ENCODE measurements at places on chromosomes 6 and 20. TPM values are rescaled to one million over a fixed set of nuclear protein-coding genes. Genes with fewer than 3 reads are reported as not detected.
A peak's percentile ranks its signal among the peaks of the same experiment; 100 is the strongest.

- no peaks in the 10 kb centered on the region for H3K36me3 ChIP-seq
- no peak overlapping the region for H3K4me3 ChIP-seq
- peaks cover 4% of the 10 kb centered on the region for H3K4me1 ChIP-seq
These were observed 18.9 kb downstream of the TTBK1 start for GRCh38 chr6:43262000-43262779.

GRCh38 chr6:127561660-127562059 lies 15.3 kb upstream of the C6orf58 start:
- H3K4me1 ChIP-seq: no peaks in the 10 kb centered on the region
- no peak for DNase-seq
- no peak overlapping the region for H3K4me3 ChIP-seq
- H3K27me3 ChIP-seq: peaks cover 22% of the 10 kb centered on the region
- H3K36me3 ChIP-seq: no peaks in the 10 kb centered on the region

GRCh38 chr6:12516070-12516469 lies 200.5 kb upstream of the PHACTR1 start:
- no peaks in the 10 kb centered on the region for H3K36me3 ChIP-seq
- DNase-seq: no peak
- no peak overlapping the region for H3K27ac ChIP-seq
- H3K27me3 ChIP-seq: no peaks in the 10 kb centered on the region
- H3K4me1 ChIP-seq: no peaks in the 10 kb centered on the region

GRCh38 chr20:19012676-19013075 lies 199.1 kb downstream of the SCP2D1 start:
- H3K27ac ChIP-seq: no peak overlapping the region
- H3K4me1 ChIP-seq: no peaks in the 10 kb centered on the region

GRCh38 chr6:35485402-35485877 lies 11.4 kb downstream of the TEAD3 start:
- H3K4me1 ChIP-seq: peaks cover 8% of the 10 kb centered on the region
- no peak overlapping the region for H3K27ac ChIP-seq
- H3K36me3 ChIP-seq: no peaks in the 10 kb centered on the region
- no peaks in the 10 kb centered on the region for H3K27me3 ChIP-seq
- H3K4me3 ChIP-seq: no peak overlapping the region

GRCh38 chr6:12208190-12208589 lies 82.0 kb upstream of the EDN1 start:
- H3K4me1 ChIP-seq: peaks cover 2% of the 10 kb centered on the region
- H3K27me3 ChIP-seq: peaks cover 6% of the 10 kb centered on the region
- no peak overlapping the region for H3K27ac ChIP-seq
- no peaks in the 10 kb centered on the region for H3K36me3 ChIP-seq

- no peak within 1 kb of the TSS for H3K4me3 ChIP-seq
- no peak for DNase-seq
- H3K27ac ChIP-seq: no peak within 1 kb of the TSS
- H3K36me3 ChIP-seq: no peaks in the 10 kb centered on the region
- peaks cover 8% of the 10 kb centered on the region for H3K4me1 ChIP-seq
These were observed at the start of gene ADGRF4 for GRCh38 chr6:47698342-47698787. ADGRF4 (plus strand) TSS chr6:47698580; CDS start chr6:47707246, 8,666 bp downstream.

- no peaks in the 10 kb centered on the region for H3K36me3 ChIP-seq
- H3K4me3 ChIP-seq: no peak overlapping the region
- H3K27me3 ChIP-seq: peaks cover 20% of the 10 kb centered on the region
- H3K4me1 ChIP-seq: peaks cover 20% of the 10 kb centered on the region
These were observed 28.3 kb upstream of the ID1 start for GRCh38 chr20:31576751-31577150.

DNA sequence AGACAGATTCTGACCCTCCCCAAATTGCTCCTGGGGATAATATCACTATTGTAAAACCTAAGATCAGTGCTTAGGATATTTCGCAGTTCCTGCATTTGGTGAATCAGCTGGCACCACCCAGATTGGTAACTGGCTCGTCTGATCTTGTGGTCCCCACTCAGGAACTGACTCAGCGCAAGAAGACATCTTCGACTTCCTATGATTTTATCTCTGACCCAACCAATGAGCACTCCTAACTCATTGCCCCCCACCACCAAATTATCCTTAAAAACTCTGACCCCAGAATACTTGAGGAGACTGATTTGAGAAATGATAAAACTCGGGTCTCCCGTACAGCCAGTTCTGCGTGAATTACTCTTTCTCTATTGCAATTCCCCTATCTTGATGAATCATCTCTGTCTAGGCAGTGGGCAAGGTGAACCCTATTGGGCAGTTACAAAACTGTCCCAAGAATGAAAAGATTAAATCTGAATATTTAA lies 55.7 kb upstream of the PRND start:
- H3K27me3 ChIP-seq: no peaks in the 10 kb centered on the region
- peak overlapping the region; percentile 92 for H3K27ac ChIP-seq
- H3K36me3 ChIP-seq: peaks cover 15% of the 10 kb centered on the region
- peaks cover 44% of the 10 kb centered on the region for H3K4me1 ChIP-seq
- peak overlapping the region; percentile 53 for H3K4me3 ChIP-seq
- DNase-seq: peak; percentile 87

- H3K27me3 ChIP-seq: no peaks in the 10 kb centered on the region
- H3K36me3 ChIP-seq: peaks cover 45% of the 10 kb centered on the region
- H3K4me3 ChIP-seq: peak overlapping the region; percentile 99
- peak overlapping the region; percentile 81 for H3K27ac ChIP-seq
- peak; percentile 87 for DNase-seq
- H3K4me1 ChIP-seq: peaks cover 48% of the 10 kb centered on the region
These were observed 471 bp downstream of the EZR start for GRCh38 chr6:158818581-158819212.

- no peak overlapping the region for H3K27ac ChIP-seq
- H3K36me3 ChIP-seq: no peaks in the 10 kb centered on the region
- H3K27me3 ChIP-seq: no peaks in the 10 kb centered on the region
- H3K4me1 ChIP-seq: peaks cover 11% of the 10 kb centered on the region
These were observed 347.7 kb downstream of the BCKDHB start for GRCh38 chr6:80454197-80454596.

DNA sequence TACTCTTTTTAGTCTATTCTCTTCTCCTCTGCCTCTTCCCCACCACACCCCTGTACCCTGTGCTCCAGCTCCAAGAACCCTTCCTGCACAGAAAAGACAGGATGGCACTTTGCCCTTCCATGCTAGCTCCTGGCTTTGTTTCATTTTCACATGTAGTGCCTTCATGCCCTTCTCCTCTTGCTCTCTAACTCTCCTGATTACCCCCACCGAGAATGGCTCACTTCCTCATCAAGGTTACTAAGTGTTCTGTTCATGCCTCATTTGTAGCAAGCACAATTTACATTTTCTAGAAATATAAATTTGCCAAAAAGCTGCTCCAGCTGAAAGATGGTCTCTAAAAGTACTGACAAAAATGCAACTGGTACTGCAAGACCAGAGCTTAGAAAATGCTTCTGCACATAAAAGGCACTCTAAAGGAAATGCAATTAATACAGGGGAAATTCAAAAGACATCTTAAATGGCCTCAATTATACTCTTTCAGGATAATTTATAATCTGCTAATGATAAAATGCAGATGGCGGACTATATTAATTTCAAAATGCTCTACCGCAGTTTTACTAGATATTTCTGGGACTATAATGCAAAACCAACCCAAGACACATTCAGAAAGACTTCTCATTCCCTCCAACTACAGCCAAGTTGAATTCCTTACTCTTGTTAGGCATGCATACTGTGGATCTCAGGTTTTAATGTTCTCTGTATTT lies 570.2 kb downstream of the PRKN start:
- H3K4me3 ChIP-seq: no peak overlapping the region
- H3K27ac ChIP-seq: no peak overlapping the region
- no peaks in the 10 kb centered on the region for H3K4me1 ChIP-seq
- no peak for DNase-seq
- no peaks in the 10 kb centered on the region for H3K36me3 ChIP-seq

DNA sequence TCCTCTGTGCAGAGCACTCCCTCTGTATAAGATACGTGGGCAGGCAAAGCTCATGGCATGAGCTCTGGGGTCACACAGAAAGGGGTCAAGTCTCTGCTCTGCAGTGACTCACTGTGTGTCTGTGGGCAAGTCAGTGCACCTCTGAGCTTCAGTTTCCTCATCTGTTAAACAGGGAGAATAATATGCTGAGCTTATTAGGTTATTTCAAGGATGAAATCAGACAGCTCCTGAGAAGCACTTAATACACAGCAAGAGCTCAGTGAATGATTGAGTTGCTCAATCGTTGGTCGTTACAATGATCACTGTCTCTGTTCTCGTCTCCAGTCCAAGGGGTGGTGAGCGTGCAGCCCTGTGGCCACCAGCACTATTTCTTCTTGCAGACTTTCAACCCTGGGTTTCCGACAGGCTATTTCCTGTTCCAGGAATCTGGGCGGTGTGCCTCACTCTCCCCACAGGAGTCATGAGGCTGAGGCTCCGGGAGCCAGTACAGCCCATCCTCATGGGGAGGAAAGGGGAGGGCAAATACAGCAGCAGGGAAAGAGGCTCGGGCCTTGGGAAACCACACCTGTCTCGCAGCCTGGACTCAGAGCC lies 28.9 kb downstream of the KIAA1755 start:
- peaks cover 14% of the 10 kb centered on the region for H3K27me3 ChIP-seq
- no peak for DNase-seq

DNA sequence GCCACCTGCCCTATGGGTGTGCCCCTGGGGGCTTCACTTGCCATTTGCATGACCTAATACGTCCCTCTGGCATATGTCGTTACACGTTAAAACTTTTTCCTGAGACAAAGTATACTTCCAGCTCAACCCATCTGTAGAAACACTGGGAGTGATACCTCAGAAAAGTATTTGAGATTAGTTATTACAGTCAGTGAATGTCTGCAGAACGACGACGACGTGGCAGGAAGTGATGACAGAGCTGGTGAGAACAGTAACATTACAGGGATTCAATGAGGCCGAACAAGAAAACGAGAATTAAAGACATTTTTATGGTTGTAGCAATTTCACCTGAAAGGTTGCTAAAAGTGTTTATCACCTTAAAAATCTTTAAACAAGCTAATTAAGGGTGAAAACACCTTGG lies 40.2 kb downstream of the SASH1 start:
- H3K4me3 ChIP-seq: no peak overlapping the region
- no peak overlapping the region for H3K27ac ChIP-seq
- peaks cover 7% of the 10 kb centered on the region for H3K27me3 ChIP-seq
- DNase-seq: no peak

The MMP24 gene
- total RNA-seq: not detected

The SMIM26 gene
- 49.1 TPM for total RNA-seq

The MYB gene
- total RNA-seq: 73.6 TPM

The SIGLEC1 gene
- total RNA-seq: not detected

The MYO6 gene
- 6.3 TPM for total RNA-seq

All from activated CD8-positive, alpha-beta memory T cell treated with anti-CD3 and anti-CD28 coated beads, Interleukin-2, amount 10 ng/mL, durations not matched to agents 7 days and 5 days (primary cell).